ENCODE measurements at places on chromosomes 4 and X. TPM values are rescaled to one million over a fixed set of nuclear protein-coding genes. Genes with fewer than 3 reads are reported as not detected.

Gene GAGE12H
- total RNA-seq: not detected

Gene PNMA3
- 0.28 TPM for total RNA-seq

Gene TET2
- 24.7 TPM for total RNA-seq

Gene TEX11
- total RNA-seq: not detected

Gene CFI
- total RNA-seq: 150 TPM

Gene KANTR
- total RNA-seq: 30.5 TPM

Gene NDST4
- not detected for total RNA-seq

Gene FREM3
- total RNA-seq: 2.3 TPM

Gene GLOD5
- 2.0 TPM for total RNA-seq

Gene RNF212
- 8.8 TPM for total RNA-seq

Gene RIPPLY1
- total RNA-seq: not detected

Gene CPE
- 17.1 TPM for total RNA-seq

Gene SPANXB1
- total RNA-seq: not detected

Gene MAGEA1
- total RNA-seq: not detected

Gene NAA11
- not detected for total RNA-seq

Gene LARP7
- total RNA-seq: 75.5 TPM

Gene CFAP47
- total RNA-seq: 21.0 TPM

Gene USP38
- 34.5 TPM for total RNA-seq

Gene TENT5D
- total RNA-seq: not detected

Gene CT45A10
- total RNA-seq: not detected

Gene FRMPD3
- total RNA-seq: 3.2 TPM

Gene RASGEF1B
- 30.9 TPM for total RNA-seq

Gene CYP2U1
- total RNA-seq: 7.3 TPM

Gene SOX3
- total RNA-seq: 0.09 TPM

Gene EMCN
- 33.0 TPM for total RNA-seq

Gene ASB5
- 0.31 TPM for total RNA-seq

Gene MGST2
- total RNA-seq: 51.7 TPM

Gene HSFX4
- total RNA-seq: not detected

Gene ENPEP
- total RNA-seq: 26.3 TPM

Gene SRPK3
- 0.23 TPM for total RNA-seq

Gene NHS
- total RNA-seq: 1.9 TPM

Gene GCNA
- 3.7 TPM for total RNA-seq

Gene ATP10D
- total RNA-seq: 21.7 TPM

Gene ARL13A
- not detected for total RNA-seq

Gene SYN1
- 0.11 TPM for total RNA-seq

Gene DGKK
- total RNA-seq: 0.03 TPM

Gene SFRP2
- 5.6 TPM for total RNA-seq

Gene OCIAD2
- total RNA-seq: 13.1 TPM

Gene SHROOM4
- total RNA-seq: 28.0 TPM

Gene JCHAIN
- total RNA-seq: 131 TPM

Gene RBM47
- 112 TPM for total RNA-seq

Gene ITIH6
- not detected for total RNA-seq

Gene OPHN1
- 22.0 TPM for total RNA-seq

Gene PF4V1
- total RNA-seq: not detected

Gene AVPR2
- total RNA-seq: 2.5 TPM

Gene WDR1
- total RNA-seq: 325 TPM

Gene FRMD7
- not detected for total RNA-seq

Gene GPAT3
- total RNA-seq: 11.6 TPM

Gene FRG2
- total RNA-seq: not detected

Gene TMEM144
- total RNA-seq: 16.4 TPM

Gene POF1B
- total RNA-seq: 1.6 TPM

Gene AKAP4
- total RNA-seq: not detected

Gene SPIN2A
- total RNA-seq: 0.80 TPM

Gene WAS
- total RNA-seq: 37.2 TPM

Gene SLC6A14
- 38.0 TPM for total RNA-seq

Gene GRPR
- 0.25 TPM for total RNA-seq

Gene EDA
- 4.7 TPM for total RNA-seq

Gene TRPC3
- total RNA-seq: 6.3 TPM
